ENCODE measurements at places on chromosomes 16 and 17. TPM values are rescaled to one million over a fixed set of nuclear protein-coding genes. Genes with fewer than 3 reads are reported as not detected.

FOXO3B gene
- not detected for polyA plus RNA-seq

ALOX15B gene
- polyA plus RNA-seq, result 2.0 TPM

GAS2L2 gene
- 0.03 TPM for polyA plus RNA-seq

TAT gene
- 0.54 TPM for polyA plus RNA-seq

USP43 gene
- polyA plus RNA-seq, result 5.8 TPM

SNF8 gene
- 159 TPM for polyA plus RNA-seq

HS3ST4 gene
- 0.35 TPM for polyA plus RNA-seq

ADAP2 gene
- polyA plus RNA-seq, result 5.1 TPM

USP7 gene
- 31.6 TPM for polyA plus RNA-seq

C16orf82 gene
- not detected for polyA plus RNA-seq

ABCA8 gene
- 1.9 TPM for polyA plus RNA-seq

RHBDL3 gene
- not detected for polyA plus RNA-seq

TMEM100 gene
- 24.0 TPM for polyA plus RNA-seq

TM4SF5 gene
- 491 TPM for polyA plus RNA-seq

C16orf92 gene
- not detected for polyA plus RNA-seq

TOP2A gene
- polyA plus RNA-seq, result 37.5 TPM

SCGB1C2 gene
- not detected for polyA plus RNA-seq

RCVRN gene
- polyA plus RNA-seq, result 0.38 TPM

SOX9 gene
- polyA plus RNA-seq, result 3.0 TPM

KRT12 gene
- 0.33 TPM for polyA plus RNA-seq

GSPT1 gene
- 49.0 TPM for polyA plus RNA-seq

CDH15 gene
- polyA plus RNA-seq, result not detected

SAMD14 gene
- 0.67 TPM for polyA plus RNA-seq

TMIGD1 gene
- polyA plus RNA-seq, result 1.8 TPM

KRTAP2-2 gene
- not detected for polyA plus RNA-seq

NAA60 gene
- polyA plus RNA-seq, result 102 TPM

SECTM1 gene
- 13.6 TPM for polyA plus RNA-seq

PLCD3 gene
- 23.1 TPM for polyA plus RNA-seq

Data from small intestine (tissue), 16 donors.